ENCODE measurements at places on chromosomes 16 and 17.

DNA sequence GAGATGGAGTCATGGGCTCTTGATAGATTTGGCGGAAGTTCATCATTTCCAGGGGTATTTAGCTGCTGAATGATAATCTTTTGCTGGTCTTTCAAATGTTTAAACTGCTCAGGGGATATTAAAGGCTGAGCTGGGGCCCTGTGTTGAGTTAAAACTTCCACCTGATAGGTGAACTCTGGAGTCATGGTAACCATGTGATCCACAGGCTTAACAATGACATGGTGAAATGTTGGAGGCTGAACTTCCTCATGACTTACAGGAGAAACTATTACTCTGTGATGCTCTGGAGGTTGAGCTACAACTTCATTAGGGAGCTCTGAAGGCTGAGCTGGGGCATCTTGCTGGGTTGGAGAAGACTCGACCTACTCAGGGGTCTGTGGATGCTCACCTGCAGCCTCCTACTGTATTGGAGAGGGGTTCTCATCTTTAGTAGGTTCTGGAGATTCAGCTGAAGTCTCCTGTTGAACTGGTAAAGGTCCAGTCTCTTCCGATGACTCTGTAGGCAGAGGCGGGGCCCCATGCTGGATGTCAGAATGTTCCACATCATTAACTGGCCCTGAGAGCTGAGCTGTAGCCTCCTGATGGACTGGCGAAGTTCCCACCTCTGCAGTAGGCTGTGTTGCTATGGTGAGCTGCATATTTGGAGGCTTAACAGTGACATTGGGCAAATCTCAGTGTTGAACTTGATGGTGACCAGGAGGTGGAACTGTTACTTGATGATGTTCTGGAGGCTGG lies 24.2 kb downstream of the RDM1 start:
- no peak for DNase-seq

GRCh38 chr17:50144845-50145531 lies 5.5 kb downstream of the PPP1R9B start:
- no peak for DNase-seq

DNA sequence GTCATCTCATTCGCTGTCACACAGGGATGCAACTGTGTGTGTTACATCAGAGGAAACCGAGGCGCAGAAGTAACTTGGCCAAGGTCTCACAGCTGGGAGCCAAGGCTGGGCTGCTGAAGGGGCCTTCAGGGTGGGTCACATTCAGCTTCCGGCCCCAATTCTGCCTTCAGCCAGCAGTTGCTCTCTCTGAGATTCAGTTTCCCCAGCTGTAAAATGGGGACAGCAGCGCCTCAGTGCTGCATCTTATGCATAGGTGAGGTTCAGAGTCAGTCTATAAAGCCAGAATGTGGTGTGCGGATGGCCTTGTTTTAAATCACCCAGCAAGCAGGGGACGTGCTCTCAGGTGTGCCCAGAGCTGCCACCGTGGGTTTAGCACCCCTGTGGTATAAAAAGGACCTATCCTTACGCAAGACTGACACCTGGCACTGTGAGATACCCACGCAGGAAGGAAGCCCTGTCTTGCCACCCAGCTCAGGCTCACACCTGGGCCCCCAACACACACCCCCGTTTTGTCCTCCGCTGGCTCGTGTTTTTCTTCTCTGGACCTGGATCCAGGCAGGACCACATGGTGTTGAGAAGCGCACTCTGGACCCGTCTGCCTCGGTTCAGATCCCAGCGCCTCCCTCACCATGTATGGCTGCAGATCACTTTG lies 94.6 kb upstream of the GSE1 start:
- no peak for DNase-seq

- DNase-seq, result no peak
Measured at GRCh38 chr16:19879241-19879792, 5.3 kb downstream of the GPRC5B start.

- DNase-seq, result no peak
Measured at GRCh38 chr17:12034538-12034937, 13.9 kb downstream of the MAP2K4 start.

DNA sequence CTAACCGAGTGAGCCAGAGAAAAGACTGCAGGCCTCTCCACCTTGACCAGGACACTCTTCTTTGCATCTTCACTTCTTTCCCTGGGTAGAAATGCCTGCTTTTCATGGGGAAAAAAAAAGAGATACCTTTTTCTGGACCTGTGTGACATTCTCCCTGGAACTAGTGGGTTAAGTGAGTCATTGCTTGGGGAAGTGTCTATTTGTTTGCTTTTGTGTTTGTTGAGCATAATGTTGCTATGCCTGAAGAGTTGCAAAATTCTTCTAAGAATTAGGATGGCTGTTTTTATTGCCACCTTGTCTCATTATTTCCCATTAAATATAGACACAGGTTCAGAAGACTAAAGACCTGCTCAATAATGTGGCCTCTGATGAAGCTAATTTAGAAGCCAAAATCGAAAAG lies 18.8 kb downstream of the CLUAP1 start:
- no peak for DNase-seq

DNA sequence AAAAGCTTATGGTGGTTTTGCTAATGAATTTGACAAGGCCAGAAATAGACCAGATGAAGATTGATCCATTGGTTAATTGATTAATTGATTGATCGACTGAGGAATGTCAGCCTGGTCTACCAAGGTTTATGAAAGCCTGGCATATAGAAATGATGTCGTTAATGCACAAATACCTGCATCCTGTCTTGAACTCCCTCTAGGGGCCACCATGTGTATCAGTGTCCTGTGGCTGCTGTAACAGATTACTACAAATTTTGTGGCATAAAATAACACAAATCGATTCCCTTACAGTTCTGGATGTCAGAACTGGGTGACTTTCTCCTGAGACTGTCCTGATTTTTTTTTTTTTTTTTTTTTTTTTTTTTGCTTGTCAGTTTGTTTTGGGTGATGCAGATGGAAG lies 553.2 kb downstream of the MAF start:
- DNase-seq, result peak; percentile 36

DNA sequence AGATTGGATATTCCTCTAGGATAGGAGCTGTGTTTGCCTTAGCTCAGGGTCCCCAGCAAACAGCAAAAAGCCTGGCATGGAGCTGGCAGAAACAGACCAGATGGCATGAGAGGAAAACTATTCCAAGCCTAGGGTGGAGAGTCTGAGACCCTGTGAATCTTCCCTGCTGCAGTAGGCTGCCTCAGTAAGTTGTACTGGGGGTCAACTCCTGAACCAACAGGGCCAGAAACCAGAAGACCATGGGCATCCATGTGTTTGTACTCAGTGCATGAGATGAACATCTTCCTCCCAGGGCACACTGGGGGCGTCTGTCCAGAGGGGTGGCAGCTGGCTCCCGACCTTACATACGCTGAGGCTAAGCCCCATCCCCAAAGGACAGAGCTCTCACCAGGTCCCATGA lies 214.4 kb downstream of the C16orf78 start:
- DNase-seq, result no peak

GRCh38 chr17:9890124-9890523 lies 14.9 kb downstream of the RCVRN start:
- DNase-seq, result no peak

GRCh38 chr16:27222249-27223225 lies 19.2 kb downstream of the KDM8 start:
- no peak for DNase-seq

DNA sequence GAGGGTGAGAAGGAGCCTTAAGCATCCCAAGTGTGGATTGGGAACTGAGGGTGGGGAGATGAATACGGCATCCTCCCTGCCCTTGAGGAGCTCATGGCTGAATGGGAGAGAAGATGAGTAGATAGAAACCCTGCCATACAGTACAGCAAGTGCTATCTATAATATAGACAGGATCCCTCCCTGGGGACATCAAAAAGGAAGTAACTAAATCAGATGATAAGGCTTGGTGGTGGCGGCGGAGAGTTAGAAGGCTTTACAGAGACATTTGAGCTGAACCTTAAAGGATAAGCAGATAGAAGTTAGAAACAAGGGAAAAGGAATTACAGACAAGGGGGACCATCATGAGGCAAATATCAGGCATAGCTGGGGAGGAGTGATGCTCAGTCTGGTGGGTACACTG lies 67.5 kb upstream of the TMEM132E start:
- DNase-seq, result no peak
